ENCODE measurements at places on chromosomes 1 and 21.

GRCh38 chr1:107019166-107019565, 37.3 kb upstream of the PRMT6 start:
- no peak for DNase-seq

GRCh38 chr1:30376054-30376697, 347.2 kb downstream of the MATN1 start:
- DNase-seq, result no peak

DNA sequence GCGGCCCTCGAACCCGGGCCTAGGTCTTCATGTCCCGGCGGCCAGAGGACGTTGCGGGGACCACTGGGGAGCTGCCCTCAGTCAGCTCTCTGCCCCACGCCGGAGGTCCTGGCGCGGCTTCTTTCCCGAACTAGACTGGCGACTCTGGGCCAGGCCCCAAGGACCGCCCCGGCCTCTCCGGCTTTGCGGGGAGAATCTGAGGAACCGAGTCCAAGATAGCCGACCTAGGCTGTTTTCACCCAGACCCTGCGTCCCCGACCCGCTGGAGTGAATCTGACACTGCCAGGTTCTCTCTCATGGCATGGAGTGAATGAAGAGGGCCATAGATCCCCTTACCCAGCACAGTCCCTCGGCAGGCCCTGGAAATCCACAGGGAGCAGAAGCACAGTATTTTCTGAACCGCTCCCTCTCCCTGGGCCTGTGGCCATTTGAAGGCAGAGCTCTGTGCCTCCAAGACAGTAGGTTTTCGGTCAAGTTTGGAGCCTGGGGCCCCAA, 9.9 kb upstream of the BARHL2 start:
- no peak for DNase-seq

GRCh38 chr21:46468108-46468774, 9.6 kb downstream of the DIP2A start:
- DNase-seq, result no peak

GRCh38 chr1:7491818-7492173, 279.3 kb upstream of the VAMP3 start:
- no peak for DNase-seq

GRCh38 chr1:60071296-60071695, 2.3 kb downstream of the C1orf87 start:
- DNase-seq, result no peak

- no peak for DNase-seq
Measured at GRCh38 chr1:114720492-114720891, 3.9 kb upstream of the NRAS start.

DNA sequence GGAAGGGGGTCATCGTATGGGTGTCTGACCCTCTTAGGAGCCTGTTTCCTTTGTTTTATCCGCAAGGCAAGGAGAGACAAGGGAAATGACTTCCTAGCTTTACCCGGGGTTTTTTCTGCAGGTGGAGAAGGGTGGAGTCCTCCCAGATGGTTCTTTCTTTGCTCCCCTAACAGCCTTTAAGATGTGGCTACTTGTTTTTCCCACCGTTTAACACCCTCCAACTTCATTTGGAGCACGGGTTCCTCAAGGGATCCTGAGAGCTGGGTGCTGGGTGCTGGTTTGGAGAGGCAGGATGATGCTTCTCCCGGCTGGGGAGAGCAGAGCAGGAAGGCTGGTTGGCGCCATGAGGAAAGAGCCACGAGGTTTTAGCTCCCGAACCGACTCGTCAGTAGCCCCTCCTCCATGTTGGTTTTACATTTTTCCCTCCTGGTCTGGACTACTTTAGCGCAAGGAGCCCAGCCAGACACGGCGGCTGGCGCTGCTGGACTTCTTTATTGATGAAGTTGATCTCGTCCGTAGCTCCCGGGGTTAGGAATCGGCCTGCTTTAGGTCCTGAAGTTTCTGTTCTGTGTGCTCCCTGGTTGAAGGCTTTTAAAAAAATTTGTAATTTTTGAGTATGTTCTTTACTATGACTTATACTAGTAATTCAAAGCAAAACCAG, 1.4 kb downstream of the UCK2 start:
- peak; percentile 59 for DNase-seq

GRCh38 chr1:239527051-239527693, 140.8 kb downstream of the CHRM3 start:
- no peak for DNase-seq

DNA sequence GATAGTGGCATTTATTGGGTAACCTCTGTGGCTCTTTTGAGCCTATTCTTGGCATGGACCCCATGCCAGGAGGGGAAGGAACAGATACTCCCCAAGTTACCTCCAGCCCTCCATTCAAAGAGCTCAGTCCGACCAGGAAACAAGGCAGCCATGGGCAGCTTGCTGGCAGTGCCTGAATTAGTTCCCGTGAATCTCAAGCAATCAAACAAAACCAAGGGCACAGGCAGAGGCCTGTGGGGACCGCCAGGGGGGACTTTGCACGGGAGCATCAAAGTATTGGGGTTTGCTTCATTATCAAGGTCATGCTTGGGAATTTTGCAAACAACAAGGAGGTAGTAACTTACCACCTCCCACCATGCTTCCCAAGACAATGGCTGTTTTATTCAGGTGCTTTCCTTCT, 81.2 kb upstream of the IFFO2 start:
- no peak for DNase-seq

GRCh38 chr1:166297993-166298392, 131.2 kb upstream of the FAM78B start:
- no peak for DNase-seq

- no peak for DNase-seq
Measured at GRCh38 chr1:17053086-17053684, 647 bp downstream of the SDHB start.

DNA sequence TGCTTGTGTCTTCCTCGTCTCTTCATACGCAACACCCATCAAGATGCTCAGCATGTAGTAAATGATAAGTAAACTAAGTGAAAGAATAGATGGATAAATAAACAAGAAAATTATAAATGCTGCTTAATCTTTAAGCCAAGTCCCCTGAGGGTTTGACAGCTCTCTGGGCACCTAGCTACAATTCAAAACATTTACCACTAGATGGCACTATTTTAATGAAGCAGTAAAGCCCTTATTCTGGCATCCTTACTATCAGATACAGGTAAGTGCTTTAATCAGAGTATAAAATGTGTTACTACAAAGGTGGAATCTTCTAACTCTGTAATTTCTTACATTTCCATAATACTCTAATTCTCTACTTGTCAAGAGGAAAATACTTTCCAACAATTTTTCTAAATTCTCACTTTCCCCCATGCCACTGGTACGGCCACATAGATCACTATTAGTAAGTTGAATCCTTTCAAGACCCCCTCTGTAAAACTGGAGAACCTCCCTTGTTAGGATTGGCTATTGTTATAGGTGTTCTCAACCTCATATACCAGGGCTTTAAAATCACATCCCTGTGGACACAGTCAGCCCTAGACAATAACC, 137.8 kb downstream of the BARHL2 start:
- peak; percentile 2 for DNase-seq

GRCh38 chr1:26945728-26946127, 14.5 kb downstream of the KDF1 start:
- DNase-seq, result no peak

DNA sequence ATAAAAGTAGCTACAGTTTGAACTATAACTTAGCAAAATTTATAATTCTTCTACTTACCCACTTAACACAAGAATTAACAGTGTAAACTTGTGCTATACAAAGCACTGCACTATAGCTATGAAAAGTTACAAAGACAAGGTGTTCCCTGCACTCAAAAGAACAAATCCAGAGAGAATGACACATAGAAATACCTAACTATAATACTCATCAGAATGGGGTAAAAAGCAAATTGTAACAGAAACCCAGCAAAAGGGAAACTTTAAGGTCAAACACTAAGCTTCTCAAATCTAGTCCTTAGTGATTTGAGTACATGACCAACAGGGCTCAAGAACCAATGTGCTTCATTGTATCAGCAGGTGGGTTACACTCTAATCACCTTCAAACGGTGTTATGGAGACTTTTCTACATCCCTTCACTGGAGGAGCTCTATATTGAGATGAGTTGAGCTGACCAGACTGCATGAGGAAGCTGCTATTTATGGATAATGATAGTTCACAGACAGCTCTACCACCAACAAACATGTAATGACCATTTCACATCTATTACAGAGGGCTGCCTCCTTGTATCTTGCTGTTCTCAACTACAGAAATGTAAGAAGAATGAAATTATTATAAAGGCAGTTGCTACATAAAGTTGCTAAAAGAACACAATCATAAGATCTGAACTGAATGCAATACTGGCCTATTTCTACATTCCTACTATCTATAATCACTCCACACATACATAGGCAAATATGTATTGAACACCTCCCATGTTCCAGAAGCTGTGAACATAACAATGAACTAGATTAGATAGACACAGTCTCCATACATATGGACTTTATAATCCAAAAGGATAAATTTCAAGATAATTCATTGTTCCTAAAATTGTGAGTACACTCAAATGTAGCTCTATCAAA, 47.6 kb downstream of the PIK3R3 start:
- no peak for DNase-seq

DNA sequence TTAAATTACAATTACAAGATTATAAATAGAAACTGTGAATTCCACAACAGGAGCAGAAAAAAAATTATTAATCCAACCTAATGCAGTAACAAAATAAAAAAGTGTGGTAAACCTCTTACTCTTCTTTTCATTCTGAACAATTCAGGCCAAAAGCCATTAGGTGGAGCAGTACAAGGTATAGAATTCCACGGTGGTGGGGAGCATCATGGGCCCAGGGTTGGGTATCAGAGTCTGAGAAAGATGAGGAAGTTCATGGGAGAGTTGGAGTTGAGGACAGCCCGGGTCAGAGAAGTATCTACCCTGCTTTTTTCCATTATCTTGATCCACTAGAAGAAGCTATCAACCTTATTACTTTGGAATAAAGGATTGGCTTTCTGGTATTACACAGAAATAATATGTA, 586.9 kb downstream of the AGBL4 start:
- no peak for DNase-seq

DNA sequence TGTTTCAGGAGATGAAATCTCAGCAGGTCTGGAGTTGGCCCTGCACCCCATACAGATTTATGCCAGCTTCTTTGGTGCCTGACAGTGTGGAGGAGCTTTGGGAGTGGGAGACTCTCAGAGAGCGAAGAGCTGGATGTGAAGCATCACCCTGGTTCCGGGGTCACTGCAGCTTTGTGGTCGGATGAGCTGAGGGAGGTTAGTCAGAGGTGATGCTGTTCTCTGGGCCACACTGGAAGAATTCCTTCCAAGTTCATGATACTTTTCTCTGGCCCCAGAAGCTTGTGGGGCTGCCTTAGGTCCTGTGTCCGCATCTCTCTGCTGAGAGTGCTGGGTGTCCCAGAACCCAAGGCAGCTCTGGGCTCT, 467.8 kb downstream of the CAMTA1 start:
- DNase-seq, result no peak

GRCh38 chr1:176522310-176522845, 59.4 kb downstream of the PAPPA2 start:
- peak; percentile 29 for DNase-seq

DNA sequence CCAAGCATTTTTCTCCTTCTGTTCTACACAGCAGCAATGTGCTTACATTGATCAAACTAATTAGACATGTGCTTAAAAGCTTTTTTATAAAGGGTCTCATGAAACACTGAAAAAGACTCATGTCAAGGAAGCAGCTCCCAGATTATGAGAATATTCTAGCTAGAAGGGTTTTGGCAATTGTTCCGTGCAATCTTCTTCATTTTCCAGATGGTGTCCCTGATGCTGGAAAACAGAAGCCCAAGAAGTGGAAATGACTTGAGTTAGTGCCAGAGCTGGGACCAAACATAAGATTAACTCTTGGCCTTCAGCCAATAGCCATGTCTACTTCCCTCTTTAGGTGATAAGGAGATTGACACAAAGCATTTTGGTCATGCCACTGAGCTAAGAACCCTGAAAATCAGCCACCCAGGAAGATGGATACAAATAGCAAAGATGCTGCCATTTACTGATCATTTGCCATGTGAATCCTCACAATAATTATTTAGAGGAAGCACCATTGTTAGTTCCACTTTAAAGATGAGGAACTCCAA, 110.8 kb downstream of the MATN1 start:
- no peak for DNase-seq

DNA sequence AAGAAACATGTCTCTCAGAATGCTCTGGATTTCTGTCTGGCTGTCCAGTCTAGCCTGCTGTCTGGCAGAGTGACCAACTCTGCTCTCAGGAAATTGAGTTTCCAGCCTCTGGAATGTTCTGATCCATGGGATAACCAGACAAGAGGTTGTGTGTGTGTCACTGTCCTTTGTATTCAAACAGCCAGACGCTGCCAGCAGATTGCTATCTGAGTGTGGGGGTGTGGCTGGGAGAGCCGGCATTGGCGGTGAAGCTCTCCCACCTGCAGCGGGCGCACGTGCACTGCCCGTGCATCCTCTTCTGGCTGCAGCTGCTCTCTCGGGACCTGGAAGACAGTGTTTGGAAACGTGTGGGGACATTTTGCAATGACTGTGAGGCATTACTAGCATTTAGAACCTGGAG, 26.1 kb downstream of the PKP1 start:
- peak; percentile 29 for DNase-seq

DNA sequence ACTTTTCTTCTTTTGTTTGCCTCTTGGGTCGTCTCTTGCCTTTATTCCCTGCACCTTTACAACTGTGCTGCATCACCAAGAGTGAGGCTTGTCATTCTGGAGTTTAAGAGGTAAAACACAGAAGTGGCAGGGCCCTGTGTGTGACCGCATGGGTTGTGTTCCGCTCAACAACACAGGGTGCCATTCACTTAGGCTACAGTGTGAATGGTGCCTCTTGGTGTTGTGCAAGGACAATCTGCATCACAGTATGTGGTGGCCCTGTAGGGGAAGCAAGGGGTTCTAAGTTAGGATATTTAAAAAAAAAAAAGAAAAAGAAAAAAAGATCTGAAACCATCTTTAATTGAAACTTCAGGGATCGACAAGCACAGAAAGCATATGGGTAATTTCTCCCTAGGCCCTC, 38.2 kb downstream of the BRINP2 start:
- no peak for DNase-seq

DNA sequence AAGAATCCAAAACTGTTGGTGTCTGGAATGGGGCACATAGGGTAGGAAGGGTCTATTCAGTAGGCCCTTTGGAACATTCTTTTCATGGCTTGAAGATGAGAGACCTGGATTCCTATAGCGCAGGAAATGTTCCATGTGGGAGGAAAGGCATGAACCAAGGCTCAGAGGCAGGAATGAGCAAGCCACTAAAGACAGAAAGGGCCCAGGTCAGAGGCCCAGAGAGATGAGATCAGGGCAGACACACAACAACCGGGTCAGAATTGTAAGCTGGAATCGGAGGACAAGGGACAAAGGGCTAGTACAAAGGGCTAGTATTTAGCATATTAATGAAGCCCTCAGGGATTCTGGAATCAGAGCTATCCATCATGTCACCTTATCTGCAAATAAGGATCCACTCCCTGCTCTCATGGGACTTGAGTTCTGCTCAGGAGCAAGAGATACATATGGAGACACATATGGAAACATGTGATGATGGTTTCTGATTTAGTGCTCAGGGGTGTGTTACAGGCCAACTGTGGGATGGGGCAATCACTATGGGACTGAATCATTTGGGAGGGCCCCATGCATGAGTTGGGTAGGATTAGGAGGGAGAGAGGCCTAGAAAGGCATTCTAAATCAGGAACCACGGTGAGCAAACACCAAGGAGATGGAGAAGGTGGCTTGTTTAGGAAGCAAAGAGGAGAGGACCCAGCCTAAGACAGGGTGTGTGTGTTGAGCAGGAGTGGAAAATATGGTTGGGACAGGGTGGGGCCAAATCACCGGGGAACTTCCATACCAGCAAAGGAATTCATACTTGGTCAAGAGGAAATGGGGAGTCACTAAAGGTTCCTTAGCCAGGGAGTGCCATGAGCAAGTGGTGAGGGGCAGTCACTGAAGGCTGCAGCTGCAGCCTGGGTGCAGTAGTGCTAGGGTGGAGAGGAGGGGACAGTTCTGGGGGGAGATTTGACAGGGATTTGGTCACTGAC, 8.6 kb downstream of the NECTIN4 start:
- DNase-seq, result no peak

- DNase-seq, result no peak
Measured at GRCh38 chr1:186872291-186872690, 43.5 kb downstream of the PLA2G4A start.
